ENCODE measurements at places on chromosomes 7 and 10. TPM values are rescaled to one million over a fixed set of nuclear protein-coding genes. Genes with fewer than 3 reads are reported as not detected.

- peaks cover 5% of the 10 kb centered on the region for H3K4me1 ChIP-seq
- H3K27me3 ChIP-seq = no peaks in the 10 kb centered on the region
- H3K27ac ChIP-seq = no peak overlapping the region
- no peak for DNase-seq
- no peak overlapping the region for H3K4me3 ChIP-seq
- H3K36me3 ChIP-seq = peaks cover 46% of the 10 kb centered on the region
These were observed 87.8 kb downstream of the SPDYE5 start for GRCh38 chr7:75579899-75580298.

DNA sequence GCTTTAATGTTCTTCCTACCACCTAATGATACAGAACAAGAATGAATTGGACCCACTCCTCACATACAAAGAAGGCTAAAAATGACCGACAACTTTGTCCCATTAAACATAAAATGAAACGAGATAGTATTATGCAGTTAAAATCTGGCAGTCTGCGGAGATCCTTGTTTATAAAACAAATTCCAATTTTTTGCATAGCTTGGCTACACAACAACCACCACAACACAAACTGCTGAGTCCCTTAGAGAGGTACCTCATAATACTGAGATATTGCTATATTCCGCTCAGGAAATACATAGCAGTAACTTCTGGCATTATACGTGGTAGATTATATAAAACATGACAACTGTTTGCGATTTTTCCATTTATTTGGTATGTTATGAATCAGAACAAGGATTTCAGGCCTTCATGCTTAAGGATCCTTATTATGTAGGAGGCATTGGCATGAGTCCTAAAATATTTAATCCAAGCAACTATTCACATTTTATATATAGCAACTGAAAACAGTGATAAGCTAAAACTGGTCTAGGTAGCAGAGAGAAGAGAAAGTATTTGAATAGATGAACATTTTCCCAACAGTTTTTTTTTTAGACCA lies 96.0 kb downstream of the ANK3 start:
- H3K27ac ChIP-seq = peak overlapping the region; percentile 81
- no peaks in the 10 kb centered on the region for H3K36me3 ChIP-seq
- DNase-seq = no peak
- peaks cover 49% of the 10 kb centered on the region for H3K4me1 ChIP-seq
- H3K27me3 ChIP-seq = no peaks in the 10 kb centered on the region

DNA sequence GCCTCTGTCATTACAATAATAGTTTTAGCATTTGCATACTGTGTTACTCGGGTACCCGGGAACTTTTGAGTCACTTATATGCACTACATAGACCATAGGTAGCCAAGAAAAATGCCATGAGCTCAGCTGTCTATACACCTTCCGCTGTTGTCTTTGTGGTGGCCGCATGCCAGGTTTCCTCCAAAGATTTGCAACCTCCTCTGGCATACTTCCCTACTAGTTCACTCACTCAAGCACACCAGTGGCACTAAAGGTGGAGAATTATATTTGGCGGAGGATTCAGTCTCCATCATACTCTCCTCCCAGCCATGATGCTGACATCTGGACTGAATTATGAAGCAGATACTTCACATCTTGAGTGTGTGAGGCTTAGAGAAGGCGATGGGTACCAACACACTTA lies 35.6 kb upstream of the GRB10 start:
- H3K27ac ChIP-seq = no peak overlapping the region
- no peak overlapping the region for H3K4me3 ChIP-seq
- peaks cover 14% of the 10 kb centered on the region for H3K4me1 ChIP-seq
- no peak for DNase-seq
- H3K36me3 ChIP-seq = no peaks in the 10 kb centered on the region
- no peaks in the 10 kb centered on the region for H3K27me3 ChIP-seq

DNA sequence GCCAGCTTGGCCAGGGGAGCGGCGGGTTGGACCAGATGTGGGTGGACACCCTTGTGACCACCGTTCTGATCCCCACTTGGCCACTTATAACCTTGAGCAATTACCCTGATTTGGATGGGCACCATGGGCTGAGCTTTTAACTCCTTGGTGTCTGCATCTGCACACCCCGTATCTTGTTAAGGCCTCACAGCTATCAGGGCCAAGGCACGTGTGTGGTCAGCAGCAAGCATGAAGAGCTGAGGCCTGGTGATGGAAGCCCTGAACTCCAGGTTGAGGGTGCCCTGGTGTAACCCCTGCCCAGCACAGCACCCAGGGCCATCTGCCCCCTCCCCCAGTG lies 89.2 kb downstream of the ZMIZ1 start:
- H3K36me3 ChIP-seq = peaks cover 8% of the 10 kb centered on the region
- H3K27ac ChIP-seq = peak overlapping the region; percentile 93
- no peak overlapping the region for H3K4me3 ChIP-seq
- peaks cover 71% of the 10 kb centered on the region for H3K4me1 ChIP-seq
- DNase-seq = no peak

- DNase-seq = no peak
- H3K4me3 ChIP-seq = no peak overlapping the region
- H3K4me1 ChIP-seq = no peaks in the 10 kb centered on the region
- peaks cover 8% of the 10 kb centered on the region for H3K27me3 ChIP-seq
These were observed 15.3 kb downstream of the PLXNA4 start for GRCh38 chr7:132560825-132561529.

GRCh38 chr10:54799506-54799905 lies 1.5 kb downstream of the PCDH15 start:
- no peak overlapping the region for H3K27ac ChIP-seq
- no peaks in the 10 kb centered on the region for H3K27me3 ChIP-seq
- H3K4me3 ChIP-seq = no peak overlapping the region

DNA sequence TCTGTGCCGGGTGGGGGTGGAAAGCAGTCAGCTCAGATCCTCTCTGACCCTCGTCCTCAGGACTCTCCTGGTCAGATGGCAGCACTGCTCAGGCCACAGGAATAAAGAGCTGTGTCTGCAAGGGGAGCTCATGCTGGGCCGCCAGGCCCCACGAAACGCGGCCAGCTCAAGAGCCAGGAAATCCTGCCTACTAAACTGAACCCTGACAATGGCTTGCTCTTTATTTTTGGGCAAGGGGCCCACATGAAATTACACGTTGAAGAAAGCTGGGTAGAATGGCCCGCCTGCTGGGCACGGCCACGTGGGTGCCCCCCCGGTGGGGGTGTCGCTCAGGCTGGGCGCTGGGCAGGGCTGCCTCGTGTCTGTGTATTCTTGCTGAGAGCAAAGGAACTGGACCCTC lies 103.0 kb downstream of the ITIH5 start:
- H3K4me1 ChIP-seq = no peaks in the 10 kb centered on the region
- no peak overlapping the region for H3K4me3 ChIP-seq
- no peak overlapping the region for H3K27ac ChIP-seq
- H3K36me3 ChIP-seq = no peaks in the 10 kb centered on the region
- H3K27me3 ChIP-seq = peaks cover 14% of the 10 kb centered on the region
- DNase-seq = no peak

- no peak for DNase-seq
- no peak overlapping the region for H3K4me3 ChIP-seq
- no peaks in the 10 kb centered on the region for H3K27me3 ChIP-seq
- H3K27ac ChIP-seq = no peak overlapping the region
These were observed 21.8 kb upstream of the SH2D4B start for GRCh38 chr10:80515941-80516340.

DNA sequence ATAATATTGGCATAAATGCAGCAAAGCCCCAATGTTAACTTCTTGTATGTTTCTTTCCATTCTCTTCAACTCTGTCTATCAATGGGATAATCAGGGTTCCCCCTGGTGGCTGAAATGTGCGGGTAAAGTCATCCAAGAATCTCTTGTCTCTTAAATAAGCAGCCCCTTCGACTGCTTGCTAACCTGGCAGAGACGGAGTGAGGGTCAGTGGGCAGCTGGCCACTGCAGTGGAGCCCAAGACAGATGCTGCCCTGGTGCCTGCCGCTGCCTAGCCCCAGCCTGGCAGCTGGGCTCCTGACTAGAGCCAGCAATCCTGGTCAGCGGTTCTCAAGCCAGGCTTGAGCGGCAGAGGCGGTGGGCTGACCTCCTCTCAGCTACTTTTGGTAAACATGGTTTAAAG lies 248.9 kb downstream of the COBL start:
- no peaks in the 10 kb centered on the region for H3K27me3 ChIP-seq
- H3K4me1 ChIP-seq = peaks cover 2% of the 10 kb centered on the region
- no peak overlapping the region for H3K4me3 ChIP-seq
- no peak overlapping the region for H3K27ac ChIP-seq
- no peak for DNase-seq
- H3K36me3 ChIP-seq = no peaks in the 10 kb centered on the region

- no peaks in the 10 kb centered on the region for H3K4me1 ChIP-seq
- H3K27me3 ChIP-seq = no peaks in the 10 kb centered on the region
- H3K36me3 ChIP-seq = peaks cover 35% of the 10 kb centered on the region
- no peak overlapping the region for H3K27ac ChIP-seq
- DNase-seq = no peak
- no peak overlapping the region for H3K4me3 ChIP-seq
These were observed 148.0 kb downstream of the GALNT11 start for GRCh38 chr7:152173372-152174070.

DNA sequence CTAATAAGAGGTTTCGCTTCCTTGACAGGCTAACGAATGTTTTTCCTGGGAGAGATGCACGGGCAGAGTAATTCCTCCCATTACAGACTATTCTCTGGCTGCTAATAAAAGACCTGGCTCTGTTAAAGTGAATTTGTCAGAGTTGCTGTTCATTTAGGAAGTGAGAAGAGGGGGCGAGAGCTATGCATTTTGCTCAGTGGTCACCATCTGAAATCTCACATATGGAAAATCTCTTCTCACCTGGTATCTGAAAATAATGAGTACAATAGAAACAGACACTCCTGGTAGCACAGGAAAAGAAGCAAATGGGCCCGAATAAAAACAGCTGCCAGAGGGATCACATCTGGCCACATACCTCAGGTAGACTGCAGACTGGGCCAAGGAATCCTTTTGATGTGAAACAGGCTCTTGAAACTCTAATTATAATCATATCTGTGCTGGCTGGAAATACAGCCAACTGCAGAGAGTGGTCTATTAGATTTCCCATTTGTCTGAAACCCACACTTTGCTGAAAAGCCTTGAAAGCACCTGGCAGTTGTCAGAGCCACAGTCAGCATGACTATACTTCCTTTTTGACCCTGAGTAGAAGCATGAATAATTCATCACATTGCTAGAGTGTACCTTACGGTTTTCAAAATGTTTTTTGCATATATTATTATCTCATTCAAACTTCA lies 33.6 kb downstream of the AOAH start:
- H3K27me3 ChIP-seq = peaks cover 22% of the 10 kb centered on the region
- no peak for DNase-seq
- no peaks in the 10 kb centered on the region for H3K36me3 ChIP-seq
- peaks cover 3% of the 10 kb centered on the region for H3K4me1 ChIP-seq
- H3K4me3 ChIP-seq = no peak overlapping the region

DNA sequence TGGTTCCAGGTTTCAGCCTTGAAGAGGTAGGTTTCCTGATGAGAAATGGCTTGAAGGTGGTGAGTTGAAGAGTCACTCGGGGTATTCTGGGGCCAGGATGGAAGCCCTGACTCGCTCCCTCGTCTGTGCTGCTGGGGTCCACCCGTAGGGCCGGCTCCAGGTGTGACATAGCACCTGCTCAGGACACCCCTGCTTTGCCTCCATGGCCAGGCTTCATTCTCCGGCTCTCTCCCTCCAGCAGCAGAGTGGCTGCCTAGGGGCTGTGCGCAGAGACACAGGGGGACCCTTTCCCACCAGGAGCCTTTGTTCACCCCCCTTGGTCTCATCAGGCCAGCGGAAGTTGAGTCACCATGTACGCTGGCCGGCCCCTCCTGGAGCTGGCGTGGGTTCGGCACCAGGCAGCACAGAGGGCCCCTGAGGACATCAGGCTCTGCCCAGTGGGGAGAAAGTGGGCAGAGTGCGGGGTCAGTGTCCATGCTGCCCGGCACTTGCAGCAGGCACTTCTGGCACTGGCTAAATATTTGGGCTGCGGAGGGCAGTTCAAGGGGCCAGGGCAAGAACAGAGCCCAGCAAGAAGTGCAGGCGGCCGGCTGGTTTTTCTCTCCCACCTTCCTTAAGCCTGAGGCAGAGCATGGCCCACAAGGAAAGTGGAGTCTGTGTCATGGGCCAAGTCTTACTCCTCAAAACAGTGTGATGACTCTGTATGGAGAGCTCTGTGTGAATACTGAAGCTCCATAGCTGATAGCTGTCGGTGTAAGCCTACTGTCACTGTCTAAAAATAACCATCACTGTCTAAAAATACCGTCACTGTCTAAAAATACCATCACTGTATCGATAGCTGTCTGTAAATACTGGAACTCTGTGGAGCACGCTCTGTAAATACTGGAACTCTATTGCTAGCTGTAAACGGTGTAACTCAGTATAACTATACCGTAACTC lies 3.7 kb upstream of the PRKAR1B start:
- H3K4me3 ChIP-seq = no peak overlapping the region
- no peak overlapping the region for H3K27ac ChIP-seq
- no peaks in the 10 kb centered on the region for H3K27me3 ChIP-seq
- H3K4me1 ChIP-seq = peaks cover 27% of the 10 kb centered on the region
- H3K36me3 ChIP-seq = peaks cover 7% of the 10 kb centered on the region

TMEM140 gene
- total RNA-seq = not detected

CACNA2D1 gene
- total RNA-seq = 25.2 TPM

ATOH7 gene
- total RNA-seq = not detected

TAC1 gene
- not detected for total RNA-seq

DENND2A gene
- total RNA-seq = 56.6 TPM

NPTX2 gene
- total RNA-seq = 5.1 TPM

HABP2 gene
- total RNA-seq = 0.18 TPM

ADAM22 gene
- total RNA-seq = 3.0 TPM

CYP3A7 gene
- total RNA-seq = not detected

NUTM2A gene
- total RNA-seq = 1.2 TPM

OR13A1 gene
- total RNA-seq = not detected

STK31 gene
- not detected for total RNA-seq

EN2 gene
- 3.4 TPM for total RNA-seq

TMEM130 gene
- total RNA-seq = 1.5 TPM

DDC gene
- not detected for total RNA-seq

TMEM120A gene
- 36.3 TPM for total RNA-seq

NME8 gene
- total RNA-seq = not detected

LRGUK gene
- 0.30 TPM for total RNA-seq

MNX1 gene
- not detected for total RNA-seq

C10orf105 gene
- total RNA-seq = not detected

TUBAL3 gene
- total RNA-seq = not detected

NODAL gene
- not detected for total RNA-seq

SLC4A2 gene
- 289 TPM for total RNA-seq

Data from osteocyte (in vitro differentiated cells).